Left renal pelvis (tissue), 4 donors: ENCODE measurements at places on chromosomes 2 and 18.

GRCh38 chr2:9424447-9425164 lies 1.2 kb downstream of the CPSF3 start:
- DNase-seq = no peak

DNA sequence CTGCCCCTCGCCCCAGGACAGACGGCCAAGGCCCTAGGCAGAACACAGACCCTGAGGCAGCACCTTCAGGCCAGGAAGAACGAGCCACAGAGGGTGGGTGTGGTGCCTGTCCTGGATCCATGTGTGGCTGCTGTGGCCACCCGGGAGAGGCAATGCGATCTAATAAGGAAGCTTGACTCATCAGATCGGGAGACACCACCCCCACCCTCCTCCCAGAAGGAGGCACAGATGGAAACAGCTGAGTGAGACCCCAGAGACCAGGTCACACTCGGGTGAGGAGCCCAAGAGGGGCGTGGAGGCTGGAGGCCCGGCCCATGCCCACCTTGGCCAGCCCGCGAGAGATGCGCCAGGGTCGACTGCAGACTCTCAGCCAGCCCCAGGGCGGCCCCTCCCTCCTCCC lies 20.3 kb downstream of the KCNG2 start:
- no peak for DNase-seq

DNA sequence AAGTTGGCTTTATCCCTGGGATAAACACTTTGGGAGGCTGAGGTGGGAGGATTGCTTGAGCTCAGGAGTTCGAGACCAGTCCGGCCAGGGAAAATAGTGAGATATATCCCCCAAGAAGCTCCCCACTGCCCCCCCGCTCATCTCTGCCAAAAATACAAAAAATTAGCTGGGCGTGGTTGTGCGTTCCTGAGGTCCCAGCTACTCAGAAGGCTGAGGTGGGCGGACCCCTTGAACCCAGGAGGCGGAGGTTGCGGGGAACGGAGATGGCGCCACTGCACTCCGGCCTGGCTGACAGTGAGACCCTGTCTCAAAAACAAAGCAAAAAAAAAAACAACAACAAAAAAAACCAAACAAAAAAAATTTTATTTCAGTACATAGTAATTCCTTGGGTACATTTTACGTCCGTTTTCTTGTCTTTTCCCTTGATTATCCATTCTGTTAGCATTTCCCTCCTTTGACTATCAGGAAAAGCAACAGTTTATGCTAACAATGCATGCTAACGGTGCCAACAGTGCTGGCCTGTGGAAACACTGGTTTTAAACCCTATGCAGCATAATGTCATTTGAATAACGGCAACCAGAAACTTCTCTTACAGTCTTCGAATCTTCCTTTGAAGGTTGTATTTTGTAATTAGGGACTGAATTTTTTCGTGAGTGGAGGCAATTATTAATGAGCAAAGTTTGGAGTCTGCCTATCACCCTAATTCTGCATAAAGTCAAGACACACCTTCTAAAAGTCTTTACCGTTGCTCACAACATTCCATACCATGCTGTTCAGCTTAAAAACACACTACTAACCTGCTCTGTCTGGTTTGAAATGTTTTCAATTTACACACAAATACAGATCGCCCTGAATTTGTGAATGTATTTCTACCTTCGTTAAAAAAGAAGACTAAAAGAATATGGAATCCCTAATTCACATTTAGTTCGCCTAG lies 721 bp upstream of the MIB1 start:
- no peak for DNase-seq

DNA sequence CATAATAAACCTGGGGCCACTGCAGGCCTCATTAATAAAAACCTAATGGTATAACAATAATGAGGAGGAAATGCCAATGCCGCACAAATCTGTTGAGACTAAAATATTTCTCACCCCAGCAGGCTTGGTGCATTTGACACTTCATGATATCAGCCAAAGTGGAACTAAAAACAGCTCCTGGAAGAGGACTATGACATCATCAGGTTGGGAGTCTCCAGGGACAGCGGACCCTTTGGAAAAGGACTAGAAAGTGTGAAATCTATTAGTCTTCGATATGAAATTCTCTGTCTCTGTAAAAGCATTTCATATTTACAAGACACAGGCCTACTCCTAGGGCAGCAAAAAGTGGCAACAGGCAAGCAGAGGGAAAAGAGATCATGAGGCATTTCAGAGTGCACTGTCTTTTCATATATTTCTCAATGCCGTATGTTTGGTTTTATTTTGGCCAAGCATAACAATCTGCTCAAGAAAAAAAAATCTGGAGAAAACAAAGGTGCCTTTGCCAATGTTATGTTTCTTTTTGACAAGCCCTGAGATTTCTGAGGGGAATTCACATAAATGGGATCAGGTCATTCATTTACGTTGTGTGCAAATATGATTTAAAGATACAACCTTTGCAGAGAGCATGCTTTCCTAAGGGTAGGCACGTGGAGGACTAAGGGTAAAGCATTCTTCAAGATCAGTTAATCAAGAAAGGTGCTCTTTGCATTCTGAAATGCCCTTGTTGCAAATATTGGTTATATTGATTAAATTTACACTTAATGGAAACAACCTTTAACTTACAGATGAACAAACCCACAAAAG lies 580.9 kb upstream of the TMEFF2 start:
- no peak for DNase-seq

DNA sequence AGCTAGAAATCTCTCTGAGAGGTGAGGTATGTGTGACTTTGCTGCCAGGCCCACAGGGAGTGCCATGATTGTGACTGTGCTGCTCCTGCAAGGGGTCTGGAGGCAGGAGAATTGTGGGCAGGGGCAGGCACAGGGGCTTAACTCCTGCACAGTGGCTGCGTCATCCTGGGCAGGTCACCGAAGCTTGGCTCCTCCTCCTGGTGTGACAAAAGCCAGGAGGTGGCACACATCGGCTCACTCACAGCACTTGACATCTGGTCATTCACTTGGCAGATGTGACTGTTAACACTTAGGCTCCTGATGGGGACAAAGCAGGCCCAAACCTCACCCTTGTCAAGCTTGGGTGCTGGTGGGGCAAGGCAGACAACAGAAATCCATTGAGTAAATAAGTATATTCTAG lies 36.4 kb upstream of the GLI2 start:
- no peak for DNase-seq

GRCh38 chr2:58237741-58238140 lies 3.4 kb downstream of the FANCL start:
- no peak for DNase-seq

GRCh38 chr2:7379799-7380198 lies 462.6 kb downstream of the RNF144A start:
- DNase-seq = no peak

GRCh38 chr2:134711692-134712091 lies 7.1 kb downstream of the TMEM163 start:
- no peak for DNase-seq

DNA sequence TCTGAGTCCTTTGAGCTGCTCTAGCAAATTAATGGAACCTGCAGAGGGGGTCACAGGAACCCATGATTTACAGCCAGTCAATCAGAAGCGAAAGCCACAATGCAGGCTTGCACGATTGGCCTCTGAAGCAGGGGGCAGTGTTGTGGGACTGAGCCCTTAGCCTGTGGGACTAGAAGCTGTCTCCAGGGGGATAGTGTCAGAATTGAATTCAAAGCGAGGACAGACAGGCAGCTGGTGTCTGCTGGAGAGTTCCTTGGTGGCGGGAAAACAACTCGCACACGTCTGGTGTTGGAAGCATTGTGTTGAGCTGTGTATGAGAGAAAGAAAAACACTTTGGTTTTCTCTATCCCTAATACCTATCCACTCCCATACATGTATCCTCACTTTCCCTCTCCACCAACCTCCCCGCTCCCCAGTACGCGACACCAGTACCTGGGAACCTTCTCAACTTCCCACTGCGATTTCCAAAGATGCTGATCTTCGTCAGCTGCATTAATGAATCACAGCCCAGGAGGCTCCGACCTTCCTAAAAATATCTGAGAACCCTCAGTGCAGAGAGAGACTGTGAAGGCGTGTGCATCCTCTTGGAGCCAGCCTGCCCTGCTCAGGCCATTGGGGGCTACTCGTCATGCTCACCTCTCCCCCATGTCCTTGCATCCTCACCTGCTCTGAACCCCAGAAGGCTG lies 88.2 kb downstream of the HS1BP3 start:
- no peak for DNase-seq

DNA sequence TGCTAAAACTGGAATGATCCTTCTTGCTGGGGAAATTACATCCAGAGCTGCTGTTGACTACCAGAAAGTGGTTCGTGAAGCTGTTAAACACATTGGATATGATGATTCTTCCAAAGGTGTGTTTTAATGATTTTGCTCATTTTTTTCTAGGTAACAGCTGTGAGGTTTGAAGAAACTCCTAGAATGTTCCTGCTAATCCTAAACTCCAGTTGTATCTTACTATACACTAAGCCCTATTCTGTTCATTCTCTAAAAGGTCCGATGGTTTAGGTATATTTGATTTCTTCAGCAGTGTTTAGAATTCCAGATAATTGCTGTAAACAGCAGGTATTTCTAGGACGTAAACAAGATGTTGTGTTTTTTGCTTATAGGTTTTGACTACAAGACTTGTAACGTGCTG lies 2.3 kb downstream of the MAT2A start:
- no peak for DNase-seq

DNA sequence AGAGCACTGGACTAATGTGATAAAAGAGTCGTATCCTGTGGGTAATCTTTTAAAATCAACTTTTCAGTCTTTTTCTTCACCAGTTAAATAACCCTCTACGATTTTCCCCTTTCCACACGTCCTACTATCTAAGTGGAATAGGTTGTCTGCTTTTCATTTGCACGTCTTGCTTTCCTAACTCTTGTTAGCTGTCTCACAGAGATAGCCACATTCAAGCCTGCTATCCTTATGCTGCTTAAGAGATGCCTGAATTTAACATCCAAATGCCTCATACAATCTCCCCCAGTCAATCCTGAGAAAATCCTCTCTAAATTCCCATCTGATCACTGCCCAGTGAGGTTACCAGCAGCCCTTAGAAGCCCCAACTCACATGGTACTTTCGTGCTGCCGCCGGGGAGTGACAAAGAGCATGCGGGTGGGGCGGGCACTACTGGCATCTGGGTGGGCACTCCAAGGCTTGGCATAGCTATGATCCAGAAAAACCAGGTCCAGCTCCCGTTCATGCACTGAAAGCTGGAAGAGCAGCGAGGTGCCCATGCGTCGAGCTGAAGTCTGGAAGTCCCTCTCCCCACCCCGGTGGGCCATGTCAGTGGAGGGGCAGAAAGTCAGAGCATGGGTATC lies 1.5 kb downstream of the KANSL3 start:
- no peak for DNase-seq

DNA sequence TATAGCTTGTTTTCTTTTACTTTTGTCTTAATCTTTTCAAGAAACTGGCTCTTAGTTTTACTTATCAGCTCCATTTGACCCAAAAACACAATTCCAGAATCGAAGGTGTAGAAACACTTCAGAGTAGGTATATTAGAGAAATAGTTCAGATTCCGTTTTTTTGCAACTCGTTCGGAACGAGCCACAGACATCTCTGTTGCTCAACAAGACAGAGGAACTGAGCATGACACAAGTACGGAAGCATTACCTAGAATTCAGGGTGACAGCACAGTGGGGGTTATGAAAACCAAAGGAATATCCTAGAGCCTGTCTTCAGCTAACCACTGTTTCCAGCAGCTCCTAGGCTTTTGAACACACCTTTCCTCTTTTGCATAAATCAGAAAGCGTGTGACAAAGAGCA lies 5.0 kb downstream of the HRH4 start:
- no peak for DNase-seq

DNA sequence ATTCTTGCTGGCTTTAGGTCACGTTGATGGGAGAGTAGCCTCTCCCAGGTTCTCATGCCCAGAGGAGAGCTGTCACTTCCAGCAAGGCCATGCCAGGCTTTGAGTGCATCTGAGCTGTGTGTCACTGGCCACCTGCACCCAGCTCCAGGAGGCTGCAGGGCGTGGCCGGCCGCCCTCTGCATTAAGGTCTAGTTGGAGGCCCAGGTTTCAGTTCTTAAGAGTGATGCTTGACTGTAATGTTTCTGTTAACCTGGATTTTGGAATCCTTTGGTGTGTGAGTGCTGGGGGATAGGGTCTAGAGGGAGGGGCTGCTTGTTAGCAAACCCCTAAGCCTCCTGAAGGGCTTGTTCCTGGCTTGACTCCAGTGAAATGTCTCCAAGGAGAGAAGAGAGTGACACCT lies 140.1 kb downstream of the ACOXL start:
- no peak for DNase-seq

- no peak for DNase-seq
Measured at GRCh38 chr2:64743739-64744330, 90.1 kb upstream of the SERTAD2 start.

GRCh38 chr2:69271831-69272257 lies 115.2 kb downstream of the GFPT1 start:
- no peak for DNase-seq

GRCh38 chr2:31253356-31254131 lies 19.6 kb downstream of the EHD3 start:
- no peak for DNase-seq

- no peak for DNase-seq
Measured at GRCh38 chr2:40554665-40555294, 102.9 kb upstream of the SLC8A1 start.

- no peak for DNase-seq
Measured at GRCh38 chr2:239669899-239670460, 269.2 kb upstream of the HDAC4 start.

GRCh38 chr18:48265328-48265727 lies 143.9 kb downstream of the ZBTB7C start:
- DNase-seq = no peak

- no peak for DNase-seq
Measured at GRCh38 chr2:52097071-52097470, 1065.1 kb upstream of the NRXN1 start.

DNA sequence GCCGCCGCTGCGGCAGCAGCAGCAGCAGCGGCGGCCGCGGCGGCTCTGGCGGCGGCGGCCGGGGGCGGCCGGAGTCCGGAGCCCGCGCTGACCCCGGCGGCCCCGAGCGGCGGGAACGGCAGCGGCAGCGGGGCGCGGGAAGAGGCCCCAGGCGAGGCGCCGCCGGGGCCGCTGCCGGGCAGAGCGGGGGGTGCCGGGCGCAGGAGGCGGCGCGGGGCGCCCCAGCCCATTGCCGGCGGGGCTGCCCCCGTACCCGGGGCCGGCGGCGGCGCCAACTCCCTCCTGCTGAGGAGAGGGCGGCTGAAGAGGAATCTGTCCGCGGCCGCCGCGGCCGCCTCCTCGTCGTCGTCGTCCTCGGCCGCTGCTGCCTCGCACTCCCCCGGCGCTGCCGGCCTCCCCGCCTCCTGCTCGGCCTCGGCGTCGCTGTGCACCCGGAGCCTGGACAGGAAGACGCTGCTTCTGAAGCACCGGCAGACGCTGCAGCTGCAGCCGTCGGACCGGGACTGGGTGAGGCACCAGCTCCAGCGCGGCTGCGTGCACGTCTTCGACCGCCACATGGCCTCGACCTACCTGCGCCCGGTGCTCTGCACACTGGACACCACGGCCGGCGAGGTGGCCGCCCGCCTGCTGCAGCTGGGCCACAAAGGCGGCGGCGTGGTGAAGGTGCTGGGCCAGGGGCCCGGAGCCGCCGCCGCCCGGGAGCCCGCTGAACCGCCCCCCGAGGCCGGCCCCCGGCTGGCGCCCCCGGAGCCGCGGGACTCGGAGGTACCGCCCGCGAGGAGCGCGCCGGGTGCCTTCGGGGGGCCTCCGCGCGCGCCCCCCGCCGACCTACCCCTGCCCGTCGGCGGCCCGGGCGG lies 646 bp downstream of the PHLPP1 start:
- no peak for DNase-seq
